ENCODE measurements at places on chromosomes 3 and 15.

- DNase-seq: no peak
Observed at GRCh38 chr3:151909681-151910405, 36.4 kb downstream of the SUCNR1 start.

DNA sequence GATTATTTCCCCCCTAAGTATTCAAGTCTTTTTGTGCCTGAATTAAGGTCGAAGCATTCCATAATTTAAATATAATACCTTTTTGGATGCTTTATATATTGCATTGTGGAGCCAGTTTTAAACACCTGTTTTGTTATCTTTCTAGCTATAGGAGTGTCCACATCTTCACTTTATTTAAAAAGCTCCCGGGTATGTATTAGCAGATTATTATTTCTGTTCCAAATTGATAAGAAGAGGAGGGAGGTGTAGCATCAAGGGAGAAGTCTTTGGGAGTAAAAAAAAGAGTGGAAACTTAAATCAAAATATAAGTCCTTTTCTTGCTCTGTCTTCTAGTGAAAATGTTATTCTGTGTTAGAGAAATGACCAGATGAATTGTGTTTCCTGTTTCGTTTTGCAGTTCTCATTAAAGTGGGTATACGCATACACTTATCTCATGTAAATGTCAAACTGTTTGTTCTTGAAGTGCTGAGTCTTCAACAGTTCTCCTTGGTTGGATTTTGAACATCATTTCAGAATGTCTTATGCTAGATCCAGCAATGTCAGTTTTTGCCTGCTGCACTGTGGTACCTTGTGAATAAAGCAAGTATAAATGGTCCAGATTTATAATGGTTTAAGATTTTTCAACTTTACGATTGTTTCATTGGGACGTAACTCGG lies 105.8 kb downstream of the FNDC3B start:
- DNase-seq: no peak

DNA sequence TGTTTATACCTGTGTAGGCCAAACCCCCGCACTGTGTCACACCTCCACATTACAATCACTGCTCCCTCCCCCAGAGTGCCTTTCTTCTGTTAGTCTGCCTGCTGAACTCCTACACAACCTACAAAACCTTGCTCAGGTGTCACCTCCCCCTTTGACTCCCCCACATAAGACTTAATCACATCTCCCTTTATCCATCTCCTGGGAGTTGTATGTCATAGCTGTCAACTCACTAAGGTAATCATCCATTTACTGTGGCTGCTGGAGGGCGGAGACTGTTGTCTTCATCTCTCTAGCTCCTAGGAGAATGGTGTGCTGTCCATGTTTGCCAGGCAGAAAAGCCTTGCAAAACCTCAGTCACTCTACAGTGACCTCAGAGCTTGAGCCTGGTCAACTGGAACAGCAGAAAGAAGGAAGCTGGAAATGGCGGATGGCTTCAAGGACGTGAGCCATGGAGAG lies 43.8 kb downstream of the ZNF710 start:
- no peak for DNase-seq

- DNase-seq: no peak
Observed at GRCh38 chr3:168269001-168269400, 173.3 kb upstream of the GOLIM4 start.

DNA sequence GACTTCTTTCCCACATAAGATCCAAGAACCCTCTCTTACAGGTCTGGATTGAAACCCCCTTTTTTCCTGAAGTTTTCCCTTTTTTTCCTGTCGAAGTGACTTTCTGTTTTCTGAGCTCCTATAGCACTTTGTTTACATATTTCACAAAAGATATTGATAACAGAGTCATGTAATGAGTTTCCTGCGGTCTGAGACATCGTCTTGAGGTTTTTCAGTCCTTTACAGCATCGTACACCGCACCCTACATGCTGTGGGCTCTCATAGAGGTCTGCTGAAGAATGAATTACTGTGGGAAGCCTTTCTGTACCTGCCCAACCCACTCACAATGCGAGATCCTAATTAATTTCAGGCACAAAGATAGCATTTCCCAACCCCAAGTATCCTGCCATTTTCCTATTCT lies 53.1 kb downstream of the MCF2L2 start:
- DNase-seq: no peak

DNA sequence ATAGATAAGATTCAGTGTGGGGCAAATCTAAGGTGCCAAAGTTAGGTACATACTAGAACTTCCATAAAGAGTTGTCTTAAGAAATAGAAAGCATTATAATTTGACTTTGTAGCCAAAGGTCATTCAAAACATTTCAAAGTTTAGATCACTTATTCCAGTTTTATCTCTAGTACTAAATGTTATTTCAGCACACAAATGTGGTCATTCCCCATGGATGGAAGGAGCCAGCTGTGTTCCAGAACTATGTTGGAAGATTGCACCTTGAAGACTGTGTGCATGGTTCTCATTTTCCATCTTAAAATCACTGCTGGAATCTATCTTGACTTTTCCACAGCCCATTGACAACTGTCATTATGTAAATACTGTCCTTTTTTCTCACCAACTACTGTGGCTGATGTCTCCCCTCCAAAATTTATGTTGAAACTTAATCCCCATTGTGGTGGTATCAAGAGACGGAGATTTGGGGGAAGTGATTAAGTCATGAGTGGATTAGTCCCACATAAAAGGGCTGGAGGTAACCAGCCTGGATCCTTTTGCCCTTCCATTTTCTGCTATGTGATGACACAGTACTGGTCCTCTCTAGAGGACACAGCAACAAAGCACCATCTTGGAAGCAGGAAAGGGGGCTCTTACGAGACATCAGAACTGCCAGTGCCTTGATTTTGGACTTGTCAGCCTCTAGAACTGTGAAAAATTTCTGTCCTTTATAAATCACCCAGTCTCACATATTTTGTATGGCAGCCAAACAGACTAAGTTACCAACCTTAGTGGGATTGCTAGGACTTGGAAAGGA lies 24.0 kb downstream of the TGFBR2 start:
- no peak for DNase-seq

- no peak for DNase-seq
Observed at GRCh38 chr3:42013691-42014457, 52.0 kb upstream of the ULK4 start.

DNA sequence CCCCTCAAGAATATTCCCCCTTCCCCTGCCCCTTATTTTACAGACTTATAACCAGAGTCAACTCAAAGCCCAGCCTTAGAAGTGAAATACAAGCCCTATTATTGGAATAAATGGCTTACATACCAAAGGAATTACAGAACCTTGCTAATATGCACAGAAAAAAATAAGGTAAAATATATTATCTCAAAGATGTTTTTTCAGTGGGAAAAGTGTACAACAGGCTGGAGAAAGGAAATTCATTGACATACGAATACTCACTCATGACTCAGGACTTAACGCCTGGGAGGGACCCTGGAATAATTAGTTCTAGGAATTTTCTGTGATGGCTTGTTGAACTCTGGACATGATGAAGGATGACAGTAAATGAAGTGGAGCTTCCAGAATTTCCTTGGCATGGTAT lies 27.0 kb downstream of the ARL14 start:
- DNase-seq: no peak

DNA sequence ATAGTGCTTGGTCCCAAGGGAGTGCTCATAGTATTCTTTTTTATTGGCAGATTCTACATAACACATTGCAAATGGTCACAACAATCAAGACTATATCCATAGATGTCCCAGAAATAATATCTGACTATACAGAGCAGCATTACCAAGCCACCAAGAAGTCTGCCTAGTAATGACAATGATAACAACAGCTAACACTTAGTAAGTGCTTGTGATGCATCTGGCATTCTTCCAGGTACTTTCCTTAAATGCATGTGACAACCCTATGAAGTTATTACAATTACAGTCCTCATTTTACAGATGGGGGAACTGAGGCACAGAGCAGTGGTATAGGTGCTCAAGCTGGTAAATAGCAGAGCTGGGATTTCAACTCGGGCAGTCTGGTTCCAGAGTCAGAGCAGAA lies 49.6 kb upstream of the ICE2 start:
- no peak for DNase-seq

- DNase-seq: no peak
Observed at GRCh38 chr3:123755501-123755900, 128.6 kb downstream of the MYLK start.

DNA sequence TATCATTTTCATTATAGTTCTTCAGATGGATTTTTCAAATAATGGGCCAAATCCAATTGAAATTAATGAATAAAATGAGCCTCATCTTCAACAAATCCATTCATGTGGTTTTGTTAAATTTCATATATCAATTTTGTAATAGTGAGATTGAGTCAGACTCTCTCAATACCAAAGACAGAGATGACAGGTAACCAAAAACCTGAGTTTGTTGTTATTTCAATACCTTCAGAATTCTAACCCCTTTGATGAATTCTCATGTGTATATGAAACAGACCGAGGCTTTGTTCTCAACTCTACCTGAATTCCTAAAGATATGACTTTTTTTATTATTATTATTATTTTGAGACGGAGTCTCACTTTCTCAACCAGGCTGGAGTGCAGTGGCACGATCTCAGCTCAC lies 92.8 kb downstream of the FOXP1 start:
- no peak for DNase-seq

GRCh38 chr3:5644773-5645670 lies 457.5 kb downstream of the EDEM1 start:
- no peak for DNase-seq
